T1000 (cell line): ENCODE measurements at places on chromosomes 11 and 22.

GRCh38 chr11:17596711-17597110, 49.7 kb downstream of the OTOG start:
- DNase-seq = no peak

GRCh38 chr11:44968510-44968909, 17.8 kb upstream of the TP53I11 start:
- DNase-seq = no peak

DNA sequence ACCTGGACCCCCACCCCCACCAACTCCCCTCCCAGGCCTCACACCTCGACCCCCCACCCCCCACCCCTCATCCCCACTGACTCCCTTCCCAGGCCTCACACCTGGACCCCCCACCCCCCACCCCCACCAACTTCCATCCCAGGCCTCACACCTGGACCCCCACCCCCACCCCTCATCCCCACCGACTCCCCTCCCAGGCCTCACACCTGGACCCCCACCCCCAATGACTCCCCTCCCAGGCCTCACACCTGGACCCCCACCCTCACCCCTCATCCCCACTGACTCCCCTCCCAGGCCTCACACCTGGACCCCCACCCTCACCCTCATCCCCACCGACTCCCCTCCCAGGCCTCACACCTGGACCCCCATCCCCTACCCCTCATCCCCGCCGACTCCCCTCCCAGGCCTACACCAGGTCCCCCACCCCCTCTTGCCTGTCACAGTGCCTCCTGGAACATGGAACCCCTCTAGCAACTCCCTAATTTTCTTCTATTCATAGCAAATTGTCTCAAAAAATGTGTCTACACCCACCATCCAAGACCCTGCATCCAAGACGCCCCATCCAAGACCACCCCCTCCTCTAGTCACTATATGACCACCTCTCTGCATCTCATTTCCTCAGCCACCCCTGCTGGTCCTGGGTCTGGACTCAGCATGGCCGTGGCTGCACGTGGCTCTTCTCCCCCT, 36.9 kb upstream of the BRSK2 start:
- DNase-seq = no peak

- DNase-seq = no peak
Measured at GRCh38 chr11:121881806-121882205, 234.2 kb downstream of the BLID start.
